ENCODE measurements at places on chromosomes 11 and 22.

DNA sequence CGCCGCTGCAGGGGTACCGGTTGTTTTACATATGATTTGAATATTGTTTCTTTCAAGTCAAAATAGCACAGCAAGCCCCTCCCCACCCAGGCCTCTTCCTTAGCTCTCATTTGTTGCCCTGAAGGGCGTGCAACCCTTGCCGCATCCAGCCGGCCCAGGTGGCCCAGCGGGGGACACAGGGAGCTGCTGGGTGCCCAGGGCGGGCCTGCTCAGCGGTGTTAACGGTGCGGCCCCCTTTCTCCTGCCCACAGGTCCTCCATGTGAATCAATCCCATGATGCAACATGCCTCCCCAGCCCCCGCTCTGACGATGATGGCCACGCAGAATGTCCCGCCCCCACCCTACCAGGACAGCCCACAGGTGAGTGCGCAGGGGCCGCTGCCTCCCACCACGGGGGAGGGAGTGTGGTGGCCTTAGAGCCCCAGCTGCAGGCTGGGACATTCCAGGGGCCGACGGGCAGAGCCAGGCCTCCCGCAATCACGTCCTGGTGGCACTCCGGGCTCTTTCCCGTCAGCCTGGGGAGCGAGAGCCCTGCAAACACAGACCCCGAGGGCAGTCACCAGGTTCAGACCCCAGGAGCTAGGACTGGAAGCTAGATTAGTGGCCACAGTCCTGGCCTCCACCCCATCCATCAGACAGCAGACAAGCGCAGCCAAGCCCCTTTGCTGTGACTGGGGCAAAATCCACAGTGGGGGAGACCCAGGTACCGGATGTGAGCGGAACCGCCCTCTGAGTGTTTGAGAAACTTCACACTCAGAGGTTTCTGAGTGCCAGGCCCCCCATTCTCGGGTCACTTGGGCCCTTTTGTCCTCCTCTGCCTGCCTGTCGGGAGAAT lies 144.8 kb downstream of the FEZ1 start:
- DNase-seq, result no peak

GRCh38 chr11:77056814-77057402 lies 9.9 kb upstream of the CAPN5 start:
- no peak for DNase-seq

GRCh38 chr11:121652971-121653370 lies 200.2 kb upstream of the SORL1-AS1 start:
- DNase-seq, result no peak

GRCh38 chr11:120722524-120722923 lies 211.0 kb downstream of the GRIK4 start:
- no peak for DNase-seq

DNA sequence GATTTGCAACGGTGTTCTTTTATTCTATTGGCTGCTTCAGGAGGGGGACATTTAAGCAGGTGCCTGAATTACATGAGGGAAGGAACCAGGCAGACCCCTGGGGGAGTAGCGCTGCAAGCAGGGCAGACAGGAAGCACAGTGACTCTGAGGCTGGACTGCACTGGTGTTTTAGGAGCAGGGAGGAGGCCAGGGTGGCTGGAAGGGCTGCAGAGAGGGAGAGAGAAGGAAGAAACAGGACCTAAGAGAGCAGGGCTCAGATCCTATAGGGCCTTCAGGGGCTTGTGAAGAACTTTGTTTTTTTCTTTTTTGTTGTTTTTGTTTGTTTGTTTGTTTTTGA lies 62.5 kb upstream of the SORL1-AS1 start:
- DNase-seq, result no peak

DNA sequence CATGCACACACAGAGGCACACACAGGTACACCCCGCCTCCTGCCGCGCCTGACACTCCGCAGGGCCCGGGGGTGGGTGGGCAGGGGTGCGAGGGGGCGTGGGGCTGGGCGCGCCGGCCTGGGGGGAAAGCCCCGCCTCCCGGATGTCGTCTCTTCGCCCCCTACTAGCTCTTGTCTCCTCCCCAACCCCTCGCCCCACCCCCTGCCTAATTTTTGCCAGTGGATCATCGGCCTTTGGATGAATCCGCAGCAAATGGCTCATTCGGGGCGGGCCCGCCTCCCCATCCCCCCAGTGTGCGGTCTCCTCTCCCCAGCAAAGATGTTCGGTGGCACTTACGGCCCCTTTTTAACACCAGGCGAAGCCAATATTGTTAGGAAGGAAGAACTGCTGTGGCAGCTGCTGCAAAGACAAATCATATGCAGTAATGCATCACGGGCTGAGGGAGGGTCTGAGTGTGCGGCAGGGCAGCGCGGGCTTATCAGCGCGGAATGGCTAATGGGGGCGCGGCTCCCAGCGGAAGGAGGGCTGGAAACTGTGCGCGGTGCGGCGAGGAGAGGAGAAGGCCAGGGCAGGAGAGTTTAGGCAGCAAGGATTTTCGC lies 13.4 kb upstream of the NECTIN1 start:
- no peak for DNase-seq

- DNase-seq, result no peak
Observed at GRCh38 chr11:69499918-69500284, 18.4 kb downstream of the LINC01488 start.

- DNase-seq, result no peak
Observed at GRCh38 chr22:30381264-30381663, 5.9 kb downstream of the RNF215 start.

GRCh38 chr11:73907191-73907590 lies 30.4 kb downstream of the PAAF1 start:
- DNase-seq, result no peak

GRCh38 chr11:68454767-68455166 lies 5.8 kb upstream of the PPP6R3 start:
- DNase-seq, result no peak

DNA sequence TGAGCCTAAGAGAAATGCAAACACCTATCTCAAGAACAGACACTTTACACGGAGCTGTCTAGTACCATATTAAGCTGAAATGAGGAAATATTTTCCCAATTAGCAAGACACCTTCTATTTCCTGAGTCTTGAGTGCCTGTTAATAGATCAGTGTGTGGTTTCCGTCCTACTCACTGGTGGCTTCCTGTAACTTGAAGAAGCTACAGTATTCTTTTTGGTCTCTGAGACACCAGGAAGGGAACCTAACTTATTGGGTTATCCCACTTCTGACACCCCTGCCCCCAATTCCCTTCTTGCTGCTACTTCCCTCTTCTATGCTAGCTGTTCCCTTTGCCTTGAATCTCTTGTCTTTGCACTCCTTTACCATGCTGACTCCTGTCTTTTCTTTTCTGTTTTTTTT lies 92.7 kb downstream of the FDX1 start:
- DNase-seq, result no peak

GRCh38 chr11:59801160-59801706 lies 9.3 kb downstream of the MRPL16 start:
- DNase-seq, result no peak

DNA sequence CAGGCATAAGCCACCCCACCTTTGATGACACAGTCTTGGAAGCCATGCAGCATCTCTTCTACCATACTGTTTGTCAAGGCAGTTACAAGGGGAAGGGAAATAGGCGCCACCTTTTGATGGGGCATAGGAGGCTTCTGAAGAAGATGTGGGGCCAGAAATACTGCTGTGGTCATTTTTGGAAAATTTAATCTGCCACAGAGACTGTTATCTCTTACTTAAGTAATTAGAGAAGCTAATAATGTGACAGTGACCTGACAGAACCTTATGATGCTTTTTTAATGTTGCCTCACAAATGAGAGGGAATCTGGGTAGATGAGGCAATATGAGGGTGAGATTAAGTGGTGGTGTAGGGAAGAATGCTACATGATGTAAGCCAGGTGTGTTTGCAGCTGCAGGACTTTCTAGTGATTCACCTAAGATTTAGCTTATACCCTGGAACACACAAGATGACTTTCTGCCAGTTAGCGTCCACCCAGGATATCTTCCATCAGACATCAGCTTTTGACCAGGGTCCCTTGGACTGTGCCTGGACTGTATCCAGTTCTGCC lies 34.3 kb upstream of the ADORA2A start:
- no peak for DNase-seq

- DNase-seq, result no peak
Observed at GRCh38 chr11:74634537-74634936, 42.2 kb downstream of the POLD3 start.

GRCh38 chr22:42610186-42610585 lies 4.5 kb downstream of the POLDIP3 start:
- DNase-seq, result no peak

DNA sequence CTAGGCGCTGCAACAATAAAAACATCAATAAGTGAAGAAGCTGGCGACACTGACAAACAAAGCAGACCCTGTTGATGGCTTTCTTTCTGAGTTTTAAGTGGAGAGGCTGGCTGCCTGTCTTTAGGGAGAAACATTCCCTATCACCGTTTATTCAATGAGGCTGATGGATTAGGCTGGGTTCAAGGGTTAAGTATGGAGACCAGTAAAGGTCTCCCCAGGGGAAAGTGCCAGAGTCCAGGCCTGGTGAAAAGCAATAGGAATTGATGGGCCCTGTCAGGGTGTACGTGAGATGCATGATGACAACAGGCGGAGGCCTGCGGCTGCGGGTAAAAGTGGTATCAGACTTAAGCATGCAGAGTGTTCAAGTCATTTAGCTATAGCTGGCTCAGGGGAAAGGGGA lies 102.6 kb downstream of the ALX4 start:
- no peak for DNase-seq

DNA sequence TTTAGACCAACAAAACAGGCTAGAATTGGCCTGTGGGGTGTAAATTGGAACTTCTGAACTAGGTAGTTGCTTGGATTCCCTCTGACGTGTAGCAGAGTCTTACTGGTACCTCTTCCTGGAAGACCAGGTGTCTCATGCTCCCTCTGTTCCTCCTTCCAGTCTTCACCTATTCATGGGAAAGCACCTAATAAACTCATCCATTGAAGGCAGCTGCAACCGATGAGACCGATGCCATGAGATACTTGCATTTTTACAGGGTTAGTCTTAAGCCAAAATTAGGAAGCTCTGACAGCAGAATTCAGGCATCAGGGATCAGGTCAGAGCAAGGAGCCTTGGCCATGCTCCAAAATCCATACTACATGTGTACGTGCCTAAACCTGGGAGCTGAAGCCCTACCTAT lies 13.2 kb upstream of the HEPHL1 start:
- DNase-seq, result no peak

- no peak for DNase-seq
Observed at GRCh38 chr11:47997063-47998053, 17.0 kb downstream of the PTPRJ start.

DNA sequence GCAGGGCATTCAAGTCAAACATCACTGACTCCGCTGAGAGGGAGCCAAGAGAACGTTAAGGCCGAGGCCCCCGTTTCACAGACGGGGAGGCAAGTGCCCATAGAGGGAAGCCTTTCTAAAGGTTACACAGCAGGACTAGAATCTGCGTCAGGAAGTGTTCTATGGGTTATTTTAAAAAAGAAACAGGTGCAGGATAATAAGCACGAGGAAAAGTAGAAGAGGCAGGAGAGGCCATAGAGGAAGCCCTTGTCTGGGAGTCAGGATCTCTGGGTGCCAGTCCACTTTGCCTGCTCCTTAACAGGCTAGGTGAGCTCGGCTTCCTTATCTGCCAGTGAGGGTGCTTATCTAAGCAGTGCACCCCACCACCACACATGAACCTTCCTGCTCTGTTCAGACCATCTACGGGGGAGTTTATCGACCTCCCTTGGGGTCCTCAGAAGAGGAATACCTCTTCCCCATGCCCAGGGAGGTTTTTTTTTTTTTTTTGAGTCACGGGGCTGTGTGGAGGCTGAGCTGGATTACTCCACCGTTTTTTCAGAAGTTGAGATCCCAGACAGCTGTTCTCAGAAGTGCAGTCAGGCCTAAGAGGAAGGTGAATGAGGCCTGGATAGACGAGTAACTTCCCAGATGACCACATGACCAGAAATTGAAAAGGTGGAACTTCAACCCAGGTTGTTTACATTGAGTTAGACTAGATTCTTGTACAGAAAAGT lies 1.2 kb upstream of the FCHSD2 start:
- no peak for DNase-seq

GRCh38 chr11:36398231-36398953 lies 102.3 kb downstream of the PRR5L start:
- no peak for DNase-seq

DNA sequence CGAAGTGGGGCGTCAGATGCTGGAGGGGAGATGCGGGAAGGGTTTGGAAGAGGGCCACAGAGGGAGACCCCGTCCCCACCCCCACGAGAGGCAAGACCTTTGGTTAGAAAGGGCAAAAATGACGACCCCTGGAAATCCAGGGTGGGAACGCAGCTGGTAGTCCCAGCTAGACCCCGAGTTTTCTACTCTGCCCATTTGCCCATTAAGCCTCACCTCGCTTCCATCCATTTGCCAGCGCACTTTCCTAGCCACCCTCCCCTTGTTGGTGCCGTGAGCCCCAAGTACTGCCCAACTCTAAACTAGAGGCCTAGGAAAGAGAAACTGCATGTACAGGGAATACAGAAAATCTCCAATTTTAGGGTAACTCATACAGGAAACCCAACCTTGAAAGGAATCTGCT lies 370 bp downstream of the DDX25 start:
- no peak for DNase-seq

- DNase-seq, result no peak
Observed at GRCh38 chr11:47391711-47392432, 13.5 kb upstream of the SPI1 start.

DNA sequence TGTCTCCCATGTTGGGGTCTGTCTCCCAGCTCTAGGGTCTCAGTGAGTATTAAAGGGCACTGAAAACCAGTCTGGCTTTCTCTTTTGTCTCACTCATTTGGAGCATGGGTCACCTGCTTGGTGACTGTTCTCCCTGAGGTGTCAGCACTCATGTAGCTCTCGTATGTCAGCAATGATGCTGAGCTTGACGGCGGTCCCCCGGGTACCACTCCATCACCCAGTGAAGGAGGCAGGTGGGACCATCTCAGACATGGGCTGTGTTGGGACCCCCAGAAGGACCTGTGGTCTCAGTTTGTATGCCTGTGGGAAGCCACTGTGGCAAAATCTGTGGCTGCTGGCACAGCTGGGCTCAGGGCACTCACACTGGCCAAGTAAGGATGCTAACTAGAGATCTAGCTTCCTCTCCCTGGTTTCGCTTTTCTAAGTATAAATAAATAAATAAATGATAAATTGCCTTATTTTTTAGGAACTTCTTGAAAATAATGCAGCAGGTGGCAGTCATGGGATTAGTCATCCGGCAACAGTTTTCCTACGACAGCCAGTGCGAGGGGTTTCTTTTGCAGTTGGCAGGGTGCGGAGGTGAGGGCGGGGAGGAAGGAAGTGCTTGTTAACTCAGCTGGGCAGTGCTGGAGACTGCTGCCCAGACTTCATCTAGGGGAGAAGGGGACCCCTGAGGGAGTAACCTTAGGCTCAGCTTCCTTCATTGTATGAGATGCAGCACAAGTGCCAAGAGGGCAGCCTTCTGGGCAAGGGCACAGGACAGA lies 48.8 kb downstream of the OSBP2 start:
- DNase-seq, result no peak

DNA sequence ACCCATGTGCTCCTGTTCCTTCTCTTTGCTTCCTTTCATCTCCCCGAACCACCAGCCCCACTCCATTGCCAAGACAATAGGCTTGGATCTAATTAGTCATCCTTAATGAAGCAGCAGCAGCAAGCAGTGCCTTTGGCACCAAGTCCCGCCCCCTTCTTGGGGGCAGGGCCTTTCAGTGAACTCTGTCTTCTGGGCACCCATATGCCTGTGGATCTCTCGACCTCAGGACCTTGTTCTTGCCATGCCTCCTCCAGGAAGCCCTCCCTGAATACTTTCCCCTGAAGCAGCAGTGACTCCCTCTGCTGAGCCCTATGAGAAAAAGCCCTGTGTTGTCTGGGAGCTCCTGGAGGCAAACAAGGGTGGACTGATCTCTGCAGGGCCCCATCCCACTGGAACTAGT lies 32.1 kb downstream of the ARHGEF17 start:
- DNase-seq, result no peak

Measured in activated T-helper 1 cell treated with anti-CD3 and anti-CD28 coated beads, Interleukin-2, amount 50 U/mL, for 16 hours (primary cell).